ENCODE measurements at places on chromosomes 12 and 14. TPM values are rescaled to one million over a fixed set of nuclear protein-coding genes. Genes with fewer than 3 reads are reported as not detected.

The SLC6A13 gene
- not detected for total RNA-seq

The PKP2 gene
- total RNA-seq = 30.9 TPM

The BHLHE41 gene
- 37.5 TPM for total RNA-seq

The RNASE11 gene
- total RNA-seq = not detected

The MIS18BP1 gene
- 28.2 TPM for total RNA-seq

The ABCD2 gene
- 0.57 TPM for total RNA-seq

Measured in ovary (tissue), 10 donors.